ENCODE measurements at places on chromosomes 1 and 21.

DNA sequence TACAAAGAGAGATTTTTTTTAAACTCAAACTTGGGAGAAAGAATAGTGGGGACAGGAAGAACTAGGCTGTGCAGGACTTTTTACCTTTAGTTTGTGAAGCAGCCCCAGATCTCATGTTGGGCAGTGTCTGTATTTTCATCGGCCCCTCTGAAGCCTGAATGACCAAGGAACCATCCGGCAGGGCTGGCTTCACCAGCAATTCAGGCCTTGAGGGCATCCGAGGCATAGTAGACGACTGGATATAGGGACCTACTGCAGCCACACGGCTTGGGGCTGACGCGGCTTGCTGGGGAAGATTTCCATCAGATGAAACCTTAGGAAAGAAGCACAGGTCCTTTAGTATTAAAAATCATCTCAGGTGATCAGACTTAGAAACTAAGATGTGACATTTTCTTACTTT is 43.7 kb downstream of the TP53BP2 start:
- no peak for DNase-seq

- no peak for DNase-seq
These were observed 140.5 kb downstream of the TIAM1 start for GRCh38 chr21:31203431-31204054.

GRCh38 chr1:224047538-224047937 is 66.4 kb upstream of the FBXO28 start:
- no peak for DNase-seq

GRCh38 chr1:81174052-81174451 is 626.7 kb upstream of the ADGRL2 start:
- DNase-seq, result no peak

- DNase-seq, result no peak
These were observed 27.6 kb downstream of the NCF2 start for GRCh38 chr1:183562701-183563100.

DNA sequence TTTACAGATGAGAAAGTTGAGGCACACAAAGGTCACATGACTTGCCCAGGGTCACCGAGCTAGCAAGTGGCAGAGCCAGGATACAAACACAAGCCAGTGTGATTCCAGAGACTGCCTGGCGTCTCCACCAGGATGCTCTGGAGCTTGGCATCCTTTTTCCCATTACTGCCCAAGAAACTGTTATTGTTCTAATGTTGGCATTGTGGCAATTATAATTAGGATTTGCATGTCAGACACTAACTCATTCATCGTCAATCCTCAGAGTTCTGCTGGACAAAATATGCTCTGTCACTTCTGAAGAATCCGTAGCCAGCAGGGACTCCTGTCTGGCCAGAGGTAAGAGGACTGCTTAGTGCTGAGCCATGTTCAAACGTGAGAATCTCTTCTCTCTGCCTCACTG is 8.8 kb downstream of the KAZN start:
- no peak for DNase-seq

DNA sequence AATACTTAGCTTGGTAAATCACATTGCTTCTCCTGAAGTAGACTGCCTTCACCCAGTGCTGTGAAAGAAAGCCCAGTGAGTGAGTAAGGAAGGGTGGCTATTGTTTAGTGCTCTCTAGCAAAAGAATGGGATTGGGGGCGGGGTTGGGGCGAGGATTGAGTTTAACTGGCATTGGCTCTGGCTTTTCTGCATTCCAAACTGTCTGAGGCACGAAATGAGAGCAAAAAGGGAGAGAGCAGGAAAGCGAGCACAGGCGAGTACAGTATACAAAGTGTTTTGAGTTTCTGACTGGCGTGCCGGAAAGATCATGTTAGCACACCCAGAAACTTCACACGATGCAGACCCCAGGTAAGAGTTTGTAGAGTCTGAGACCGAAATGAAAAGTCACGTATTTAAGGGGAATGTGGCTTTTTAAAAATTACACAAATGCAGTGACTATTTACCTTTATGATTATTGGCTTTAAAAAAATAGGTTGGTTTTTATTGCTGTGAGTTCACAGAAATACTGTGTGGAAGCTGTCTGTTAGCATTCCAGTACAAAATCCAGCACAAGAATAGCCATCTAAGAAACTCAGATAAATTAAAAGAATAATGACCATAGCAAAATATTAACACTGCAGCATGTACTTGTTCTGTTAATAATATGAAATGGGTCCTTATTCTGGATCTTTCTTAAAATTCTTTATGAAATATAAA is 155.4 kb downstream of the CLEC20A start:
- DNase-seq, result no peak

- DNase-seq, result no peak
These were observed 21.2 kb downstream of the JAM2 start for GRCh38 chr21:25660233-25660632.

DNA sequence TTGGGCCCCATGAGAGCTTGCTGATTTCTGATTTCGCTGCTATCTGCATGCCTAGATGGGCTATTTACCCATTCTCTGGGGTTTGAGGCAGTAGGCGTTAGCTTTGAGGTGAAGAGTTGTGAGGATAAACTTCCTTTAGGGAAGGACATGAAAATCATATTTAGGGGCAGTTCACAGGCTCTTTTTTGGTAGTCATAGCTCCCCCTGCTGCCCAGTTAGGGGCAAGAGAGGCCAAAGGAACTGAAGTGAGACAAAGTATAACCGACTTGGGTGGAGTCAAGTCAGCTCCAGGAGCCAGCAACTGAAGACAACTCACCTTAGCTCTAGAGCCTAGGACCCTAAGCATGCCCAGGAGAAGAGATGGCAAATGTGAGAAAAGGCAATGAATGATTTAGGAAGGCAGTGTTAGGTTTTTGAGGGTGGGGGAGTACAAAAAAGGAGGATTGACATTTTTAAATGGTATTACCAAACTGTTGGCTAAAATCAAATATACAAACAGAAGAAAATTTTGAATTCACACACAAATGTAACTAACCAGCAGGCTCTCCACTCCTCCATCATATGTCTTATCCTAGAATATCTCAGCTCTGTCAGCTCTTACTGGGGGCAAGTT is 625.2 kb downstream of the LMO4 start:
- peak; percentile 41 for DNase-seq

DNA sequence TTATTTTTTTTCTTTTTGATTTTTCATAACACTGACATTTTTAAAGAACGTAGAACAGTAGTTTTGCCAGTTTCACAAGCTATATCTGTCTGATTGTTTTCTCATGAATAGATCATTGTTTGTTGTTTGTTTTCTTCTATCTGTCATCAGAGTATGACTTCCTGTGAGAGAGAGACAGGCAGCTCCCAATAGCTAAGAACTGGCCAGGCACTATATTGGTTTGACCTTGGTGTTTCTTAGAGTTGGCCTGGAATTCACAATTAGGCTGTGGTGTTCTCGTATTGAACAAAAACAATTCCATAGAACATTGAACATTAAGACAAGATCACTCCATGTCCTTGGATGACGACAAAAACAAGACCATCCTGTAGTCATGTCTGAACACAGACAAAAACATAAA is 43.4 kb downstream of the RPS6KC1 start:
- DNase-seq, result no peak

DNA sequence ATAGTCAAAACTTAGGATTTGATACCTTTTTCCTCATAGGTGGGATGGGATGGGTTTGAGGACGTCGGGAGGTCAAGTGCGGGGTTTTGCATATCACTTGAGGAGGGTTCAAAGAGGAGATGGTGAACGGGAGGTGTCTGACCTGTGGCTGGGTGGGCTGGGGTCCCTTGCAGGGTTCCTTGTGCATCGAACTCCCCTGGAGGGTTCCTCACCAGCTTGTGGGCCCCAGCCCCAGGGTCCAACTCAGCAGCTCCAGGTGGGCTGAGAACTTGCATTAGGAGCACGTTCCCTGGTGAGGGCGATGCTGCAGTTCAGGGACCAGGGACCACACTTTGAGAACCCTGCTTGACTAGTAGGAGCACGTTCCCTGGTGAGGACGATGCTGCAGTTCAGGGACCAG is 23.2 kb downstream of the TRPM2 start:
- no peak for DNase-seq

DNA sequence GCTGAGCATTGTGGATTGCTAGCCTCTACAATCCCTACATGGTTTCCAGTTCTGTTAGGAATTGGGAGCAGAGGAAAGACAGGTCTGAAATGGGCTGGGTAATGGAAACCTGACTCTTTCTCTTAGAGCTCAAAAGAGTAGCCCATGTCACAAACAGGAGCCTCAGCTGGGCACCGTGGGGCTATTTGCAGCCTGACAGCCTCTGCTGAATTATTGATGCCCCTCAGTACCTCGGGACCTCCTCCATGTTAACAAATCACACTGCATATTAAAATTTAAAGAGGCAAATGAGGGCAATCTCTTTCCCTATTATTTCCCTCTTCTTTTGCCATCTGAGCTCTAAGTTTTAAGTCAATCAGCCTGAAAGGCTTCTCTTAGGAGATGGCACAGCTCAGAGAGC is 157.1 kb downstream of the TSEN15 start:
- no peak for DNase-seq

DNA sequence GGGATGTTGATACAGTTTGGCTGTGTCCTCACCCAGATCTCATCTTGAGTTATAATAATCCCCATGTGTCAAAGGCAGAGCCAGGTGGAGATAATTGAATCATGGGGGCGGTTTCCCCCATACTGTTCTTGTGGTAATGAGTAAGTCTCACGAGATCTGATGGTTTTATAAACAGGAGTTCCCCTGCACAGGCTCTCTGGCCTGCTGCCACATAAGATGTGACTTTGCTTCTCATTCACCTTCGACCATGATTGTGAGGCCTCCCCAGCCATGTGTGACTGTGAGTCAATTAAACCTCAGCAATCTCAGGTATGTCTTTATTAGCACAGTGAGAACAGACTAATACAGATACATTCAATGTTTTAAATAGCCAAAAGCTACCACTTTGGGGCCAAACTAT is 41.1 kb downstream of the SLC35F3 start:
- peak; percentile 6 for DNase-seq

GRCh38 chr1:177432897-177433296 is 262.1 kb downstream of the BRINP2 start:
- DNase-seq, result no peak

DNA sequence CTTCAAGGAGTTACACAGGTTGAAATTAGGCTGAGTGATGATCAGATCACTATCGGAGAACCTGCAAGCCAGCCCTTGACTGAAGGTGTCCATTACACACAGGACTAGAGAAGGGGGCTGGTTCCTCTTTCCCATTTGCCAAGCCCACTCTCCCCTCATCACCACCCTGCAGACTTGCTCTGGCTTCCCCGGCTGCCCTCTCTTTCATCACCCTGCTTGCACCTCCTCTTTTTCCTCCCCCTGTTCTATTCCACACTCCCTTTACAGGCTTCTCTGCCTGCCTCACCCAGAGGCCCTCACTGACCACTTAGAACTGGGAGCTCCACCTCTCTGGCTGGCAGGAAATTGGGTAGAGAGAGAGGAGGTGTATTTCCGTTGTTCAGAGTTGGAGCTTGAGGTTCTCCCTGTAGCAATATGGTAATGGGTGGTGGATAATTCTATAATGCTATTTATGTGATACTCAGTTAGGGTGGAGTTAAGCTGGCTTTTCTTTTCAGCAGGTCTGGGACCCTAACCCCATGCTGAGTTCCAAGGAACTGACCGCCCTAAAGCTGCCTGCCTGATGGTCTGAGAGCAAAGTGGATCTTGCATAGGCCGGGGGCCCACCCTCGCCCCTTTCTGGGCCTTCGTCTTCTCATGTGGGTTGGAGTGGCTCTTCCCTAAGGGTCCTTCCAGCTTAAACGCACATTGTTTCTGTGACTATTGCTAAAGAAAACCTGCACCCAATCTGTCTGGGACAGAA is 111.8 kb upstream of the ADAR start:
- no peak for DNase-seq

DNA sequence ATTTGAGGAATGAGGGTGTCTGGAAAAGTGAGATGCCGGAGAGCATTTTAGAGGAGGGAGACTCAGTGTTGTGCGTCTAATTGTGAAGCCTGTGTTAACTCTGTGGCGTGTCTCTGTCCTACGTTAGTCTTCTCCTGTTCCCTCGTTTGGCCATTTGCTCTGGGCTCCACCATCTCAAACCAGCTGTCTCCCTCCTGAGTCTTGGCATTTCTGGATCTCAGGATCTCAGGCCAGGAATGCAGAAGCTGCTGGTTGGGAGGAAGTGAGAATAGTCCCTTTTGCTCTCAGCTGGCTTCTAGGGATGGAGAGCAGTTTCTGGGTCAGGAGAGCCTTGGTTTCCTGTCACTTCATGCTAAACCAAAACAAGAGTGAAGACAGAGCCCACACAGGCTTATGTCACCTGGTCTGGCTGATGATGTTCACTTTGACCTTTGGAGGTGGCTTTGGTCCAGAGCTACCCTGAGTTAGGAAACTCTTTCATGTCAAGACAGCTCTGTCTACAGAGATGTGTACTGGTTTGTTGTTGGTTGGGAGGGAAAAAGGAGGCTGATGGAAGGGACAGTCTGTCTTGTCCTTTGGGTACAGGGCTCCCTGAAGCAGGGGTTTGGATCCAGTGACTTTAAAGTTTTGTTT is 859 bp downstream of the NFASC start:
- no peak for DNase-seq

GRCh38 chr21:31343680-31344480 is at the start of gene TIAM1:
TSS of gene TIAM1 (minus strand) at chr21:31344261. CDS start at chr21:31266972, 77,289 bp downstream.
- DNase-seq, result no peak

DNA sequence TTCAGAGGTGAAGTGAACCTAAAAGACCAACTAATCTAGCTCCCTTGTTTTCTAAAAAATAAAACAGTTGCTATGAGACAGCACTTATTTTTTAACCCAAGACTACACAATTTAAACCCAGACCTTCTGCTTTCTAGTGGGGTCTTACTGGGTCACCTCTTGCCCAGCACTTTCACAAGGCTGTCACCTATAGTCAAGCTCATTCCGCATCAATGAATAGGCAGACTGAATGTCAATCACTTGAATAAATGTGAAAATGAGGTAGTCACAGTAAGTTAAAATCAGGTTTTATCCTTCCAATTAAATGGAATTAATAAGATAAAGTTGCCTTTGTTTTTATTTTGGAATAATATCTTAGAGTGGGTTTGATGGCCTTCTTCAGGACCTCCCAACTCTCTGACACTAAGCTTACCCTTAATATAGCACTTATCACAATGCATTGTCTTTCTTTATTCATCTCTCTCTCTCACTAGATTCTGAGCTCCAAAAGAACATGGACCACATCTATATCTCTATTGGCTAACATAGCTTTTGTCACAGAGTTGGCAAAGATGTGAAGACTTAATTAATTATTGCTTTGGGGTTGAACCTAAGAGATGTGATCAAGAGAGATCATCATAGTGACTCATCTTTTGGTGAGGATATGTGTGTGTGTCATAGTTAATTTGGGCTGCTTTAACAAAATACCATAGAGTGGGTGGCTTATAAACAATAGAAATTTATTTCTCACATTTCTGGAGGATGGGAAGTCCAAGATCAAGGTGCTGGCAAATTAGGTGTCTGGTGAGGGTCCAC is 248.7 kb upstream of the DAB1 start:
- DNase-seq, result no peak

GRCh38 chr1:47818682-47819573 is 178.3 kb downstream of the TRABD2B start:
- no peak for DNase-seq

GRCh38 chr21:44434568-44434925 is 20.8 kb upstream of the LRRC3 start:
- no peak for DNase-seq

Data from NCI-H1930 (cell line).